ENCODE measurements at places on chromosomes 12 and 14.

GRCh38 chr14:30227876-30228275 is 300.2 kb upstream of the PRKD1 start:
- DNase-seq: no peak

GRCh38 chr12:118337194-118337838 is 35.4 kb downstream of the TAOK3 start:
- DNase-seq: no peak

DNA sequence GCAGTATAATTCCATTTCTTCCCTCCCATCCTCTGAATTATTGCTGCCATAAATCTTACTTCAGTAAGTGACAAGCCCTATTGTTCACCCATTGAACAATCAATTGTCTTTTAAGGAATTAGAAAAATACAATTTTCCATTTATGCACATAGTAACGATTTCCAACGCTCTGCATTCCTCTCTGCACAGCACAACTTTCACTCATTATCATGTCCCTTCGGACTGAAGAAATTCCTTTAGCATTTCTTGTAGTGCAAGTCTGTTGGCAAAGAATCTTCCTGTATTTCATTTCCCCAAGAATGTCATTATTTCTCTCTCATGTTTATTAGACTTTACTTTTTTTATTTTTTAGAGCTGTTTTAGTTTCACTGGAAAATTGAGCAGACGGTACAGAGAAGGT is 252.1 kb upstream of the RTL1 start:
- no peak for DNase-seq

DNA sequence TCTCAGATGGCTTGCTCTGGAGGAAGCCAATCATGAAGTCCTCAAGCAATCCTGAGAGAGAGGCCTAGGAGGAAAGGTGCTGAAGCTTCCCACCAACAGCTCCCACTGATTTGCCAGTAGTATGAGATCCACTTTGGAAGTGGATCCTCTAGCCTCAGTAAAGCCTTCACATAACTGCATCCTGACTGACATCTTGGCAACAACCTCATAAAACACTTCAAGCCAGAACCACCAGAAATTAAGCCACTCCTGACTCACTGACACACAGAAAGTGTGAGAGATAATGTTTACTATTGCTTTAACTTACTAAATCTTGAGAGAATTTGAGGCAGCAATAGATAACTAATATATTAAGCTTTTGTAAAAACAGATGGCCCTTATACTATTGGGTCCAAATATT is 11.7 kb upstream of the TMX1 start:
- DNase-seq: no peak

DNA sequence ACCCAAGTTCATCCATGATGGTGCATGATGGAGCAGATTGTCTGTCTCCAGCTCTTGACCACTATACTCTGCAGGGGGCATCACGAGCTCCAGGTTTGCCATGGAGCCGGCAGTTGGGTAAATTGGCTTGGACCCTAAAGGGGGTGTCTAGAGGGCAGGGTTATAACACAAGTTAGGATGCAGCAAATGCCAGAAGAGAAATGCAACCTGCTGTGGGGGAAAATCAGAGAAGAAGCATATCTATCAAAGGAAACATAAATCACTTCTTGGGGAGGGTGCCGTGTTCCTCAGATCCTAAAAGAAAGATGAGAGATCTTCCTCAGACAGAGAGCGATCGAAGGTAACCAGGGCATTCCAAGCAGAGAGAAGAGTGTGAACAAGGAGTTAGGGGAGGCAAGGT is 334.9 kb downstream of the C12orf75 start:
- DNase-seq: no peak

DNA sequence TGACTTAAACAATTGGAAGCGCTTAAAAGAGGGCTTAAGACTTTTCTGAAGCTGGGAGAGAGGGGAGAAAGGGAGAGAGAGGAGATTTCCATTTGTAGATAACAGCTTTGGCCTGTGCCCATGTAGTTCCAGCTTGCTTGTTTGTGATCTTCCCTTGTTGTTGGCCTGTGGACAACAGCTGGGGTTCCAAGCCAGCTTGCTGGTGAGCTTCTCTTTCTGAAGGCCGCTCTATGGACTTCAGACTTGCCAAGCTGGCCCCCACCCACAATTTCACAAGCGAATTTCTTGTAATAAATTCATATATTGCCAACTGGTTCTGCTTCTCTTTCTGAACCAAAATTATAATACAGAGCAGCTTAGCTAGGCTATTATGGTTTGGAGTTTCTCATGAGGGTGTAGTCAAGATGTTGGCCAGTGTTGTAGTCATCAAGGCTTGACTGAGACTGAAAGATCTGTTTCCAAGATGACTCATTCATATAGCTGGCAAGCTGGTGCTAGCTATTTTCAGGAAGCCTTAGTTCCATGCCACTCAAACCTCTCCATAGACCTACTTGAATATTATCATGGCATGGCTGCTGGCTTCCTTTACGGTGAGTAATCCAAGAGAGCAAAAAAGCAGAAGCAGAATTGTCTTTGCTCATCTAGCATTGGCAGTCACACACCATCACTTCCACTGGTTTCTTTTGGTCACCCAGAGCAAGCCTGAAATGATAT is 89.4 kb downstream of the ATP23 start:
- DNase-seq: no peak

DNA sequence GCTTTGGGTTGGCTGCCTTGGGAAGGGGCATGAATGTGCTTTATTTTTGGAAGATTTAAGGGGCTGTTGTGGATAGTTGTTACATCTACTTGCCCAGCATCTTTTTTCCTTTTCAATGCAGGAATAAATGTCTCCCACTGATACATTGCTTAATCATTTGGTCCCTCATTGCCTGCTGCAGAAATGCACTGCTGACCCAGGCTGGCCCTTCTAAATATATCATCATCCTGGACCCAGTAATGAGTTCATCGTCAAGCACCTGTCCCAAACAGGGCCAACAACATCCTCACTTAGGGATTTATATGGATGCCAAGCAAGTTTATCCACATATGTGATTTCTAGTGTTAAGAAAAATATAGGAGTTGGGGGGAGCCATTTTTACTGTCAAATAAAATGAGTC is 67.2 kb downstream of the ASCL1 start:
- DNase-seq: no peak

DNA sequence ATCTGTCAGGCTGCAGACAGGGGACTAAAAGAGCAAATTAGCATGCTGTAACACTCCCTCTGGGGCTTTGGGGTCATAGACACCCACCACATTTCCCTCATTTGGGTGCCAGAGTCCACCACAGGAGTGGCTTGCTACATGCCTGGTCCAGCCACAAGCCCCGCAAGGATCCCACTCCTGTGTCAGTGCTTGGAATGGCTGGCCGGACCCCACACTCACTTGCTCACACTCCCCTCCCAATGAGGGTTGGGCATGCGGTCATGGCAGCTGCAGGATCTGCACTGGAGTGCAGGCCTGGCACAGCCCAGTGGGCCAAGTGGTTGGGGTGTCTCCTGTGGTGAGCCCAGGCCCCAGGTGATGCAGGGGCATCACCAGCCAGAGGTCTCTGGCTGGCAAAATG is 59.9 kb downstream of the TSPAN19 start:
- no peak for DNase-seq

DNA sequence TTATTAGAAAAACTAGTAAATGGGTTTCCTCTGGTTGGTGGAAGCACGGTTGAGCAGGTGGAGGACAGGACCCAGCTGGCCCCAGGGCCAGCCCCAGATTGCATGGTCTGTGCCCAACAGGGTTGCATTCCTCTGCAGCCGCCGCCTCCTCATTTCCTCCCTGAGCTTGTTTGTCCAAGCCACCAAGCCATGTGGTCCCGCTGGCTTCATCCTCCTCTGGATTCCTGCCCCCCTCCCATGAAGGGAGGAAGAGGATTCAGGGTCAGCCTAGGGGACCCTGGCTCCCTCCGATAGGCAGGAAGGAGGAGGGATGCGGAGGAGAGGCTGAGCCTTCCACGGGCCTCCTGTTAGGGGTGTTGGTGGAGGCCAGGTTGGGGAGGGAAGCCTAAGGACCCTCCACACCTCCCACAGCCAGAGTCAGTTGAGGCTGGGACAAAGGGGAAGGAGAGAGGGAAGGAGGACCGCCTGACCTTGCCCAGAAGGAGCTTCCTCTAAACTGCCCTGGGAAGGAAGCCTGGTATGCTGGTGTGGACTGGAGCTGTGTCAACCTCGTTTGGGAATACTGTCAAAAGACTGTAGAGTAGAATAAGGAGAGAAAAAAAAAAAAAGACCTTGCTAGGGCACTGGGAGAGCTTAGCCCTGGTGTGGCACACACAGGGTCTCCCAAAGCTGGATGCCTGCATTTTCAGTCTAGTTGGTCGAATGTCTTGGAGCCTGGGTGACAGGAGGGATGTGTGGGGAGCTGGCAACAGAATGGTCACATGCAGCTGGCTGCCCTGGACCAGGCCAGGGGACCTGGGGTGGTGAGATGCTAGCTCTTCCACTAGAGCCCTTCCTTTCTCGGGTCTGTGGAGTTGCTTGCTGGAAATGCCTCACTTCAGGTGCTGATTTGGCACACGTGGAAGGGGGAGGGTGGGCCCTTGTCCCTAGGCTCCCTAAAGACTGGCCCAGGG is 42.4 kb downstream of the PLEKHG3 start:
- no peak for DNase-seq

DNA sequence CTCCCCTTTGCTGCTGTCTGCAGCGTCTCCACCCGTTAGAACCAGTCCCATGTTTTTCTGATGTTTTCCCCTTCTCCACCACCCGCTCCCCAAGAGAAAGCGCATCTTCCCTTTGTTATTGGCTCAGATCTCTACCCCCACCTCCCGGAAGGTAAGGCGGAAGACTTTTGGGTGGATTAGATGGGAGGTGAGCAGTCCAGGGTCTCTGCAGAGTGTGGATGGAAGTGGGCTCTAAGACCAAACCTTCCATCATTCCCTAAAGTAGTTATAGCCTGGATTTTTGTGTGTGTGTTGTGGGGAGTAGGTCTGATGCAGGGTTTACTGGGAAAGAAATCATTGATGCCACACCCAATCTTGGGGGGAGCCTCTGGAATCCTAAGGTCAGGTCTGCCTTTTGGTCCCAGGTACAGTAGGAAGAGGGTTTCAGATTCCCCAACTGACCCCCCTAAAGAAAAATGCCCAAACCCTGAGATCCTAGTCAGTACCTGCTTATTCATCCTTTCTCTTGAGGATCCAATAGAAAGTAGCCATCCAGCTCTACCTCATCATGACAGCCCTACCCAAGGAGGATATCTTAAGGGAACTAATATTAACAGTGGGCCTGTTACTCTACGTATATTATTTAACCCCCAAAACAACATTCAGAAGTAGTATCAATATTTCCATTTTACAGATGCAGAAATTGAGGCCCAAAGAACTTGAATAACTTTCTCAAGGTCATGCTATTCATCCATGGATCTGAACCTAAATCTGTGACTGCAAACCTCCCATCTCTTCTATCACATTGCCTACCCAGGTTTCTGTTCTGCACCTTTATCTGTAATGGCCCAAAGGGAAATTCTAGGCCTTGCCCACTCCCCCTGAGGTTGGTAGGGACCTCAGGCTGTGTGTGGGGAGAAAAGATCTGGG is 1.1 kb downstream of the KIF5A start:
- DNase-seq: no peak

DNA sequence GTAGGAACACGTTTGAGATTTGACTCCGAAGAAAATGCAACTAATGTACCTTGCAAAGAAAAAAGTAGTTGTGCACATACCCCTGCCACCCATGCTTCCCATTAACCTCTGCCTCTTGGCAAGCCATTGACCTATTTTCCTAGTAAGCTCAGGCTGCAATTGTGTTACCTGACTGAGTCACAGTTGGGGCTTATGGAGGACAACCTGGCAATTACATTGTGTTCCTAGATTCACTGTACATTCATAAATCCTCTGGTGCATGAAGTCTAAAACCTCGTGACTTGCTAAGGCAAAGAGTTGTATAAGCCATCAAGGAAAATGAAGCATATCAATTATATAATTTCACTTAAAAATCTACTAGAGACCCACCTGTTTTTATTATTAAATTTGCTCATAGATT is 62.0 kb upstream of the DUSP6 start:
- DNase-seq: no peak

GRCh38 chr12:100391856-100392255 is 35.0 kb downstream of the SLC17A8 start:
- no peak for DNase-seq

DNA sequence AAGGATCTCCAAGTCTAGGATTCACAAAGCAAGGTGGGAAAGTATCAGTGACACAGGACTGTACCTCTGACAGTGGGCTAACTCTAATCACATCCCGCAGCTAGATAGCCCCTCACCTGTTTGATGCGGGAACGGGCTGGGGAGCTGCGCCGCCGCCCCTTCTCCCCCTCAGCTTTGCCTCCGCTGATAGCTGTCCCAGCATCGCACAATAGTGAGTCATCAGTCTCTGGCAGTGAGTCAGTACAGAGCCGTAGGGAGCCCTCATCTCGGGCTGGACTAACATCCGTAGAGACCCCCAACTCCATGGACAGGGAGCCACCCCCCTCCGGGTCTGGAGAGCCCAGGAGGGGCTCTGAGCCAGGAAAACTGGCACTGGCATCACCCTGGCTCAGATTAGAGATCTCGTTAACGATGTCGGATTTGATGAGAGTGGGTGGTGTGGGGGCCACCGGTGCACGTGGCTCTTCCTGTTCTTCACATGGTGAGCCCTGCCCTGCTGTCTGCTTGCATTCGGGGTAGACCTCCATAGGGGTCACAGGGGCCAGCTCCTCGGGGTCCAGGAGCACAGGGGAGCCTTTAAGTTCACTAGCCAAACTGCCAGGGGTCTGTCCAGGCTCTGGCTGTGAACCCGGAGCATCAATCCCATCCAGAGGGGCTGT is 10.9 kb downstream of the KMT2D start:
- DNase-seq: no peak

- DNase-seq: no peak
Observed at GRCh38 chr12:32824596-32824995, 68.9 kb upstream of the YARS2 start.

DNA sequence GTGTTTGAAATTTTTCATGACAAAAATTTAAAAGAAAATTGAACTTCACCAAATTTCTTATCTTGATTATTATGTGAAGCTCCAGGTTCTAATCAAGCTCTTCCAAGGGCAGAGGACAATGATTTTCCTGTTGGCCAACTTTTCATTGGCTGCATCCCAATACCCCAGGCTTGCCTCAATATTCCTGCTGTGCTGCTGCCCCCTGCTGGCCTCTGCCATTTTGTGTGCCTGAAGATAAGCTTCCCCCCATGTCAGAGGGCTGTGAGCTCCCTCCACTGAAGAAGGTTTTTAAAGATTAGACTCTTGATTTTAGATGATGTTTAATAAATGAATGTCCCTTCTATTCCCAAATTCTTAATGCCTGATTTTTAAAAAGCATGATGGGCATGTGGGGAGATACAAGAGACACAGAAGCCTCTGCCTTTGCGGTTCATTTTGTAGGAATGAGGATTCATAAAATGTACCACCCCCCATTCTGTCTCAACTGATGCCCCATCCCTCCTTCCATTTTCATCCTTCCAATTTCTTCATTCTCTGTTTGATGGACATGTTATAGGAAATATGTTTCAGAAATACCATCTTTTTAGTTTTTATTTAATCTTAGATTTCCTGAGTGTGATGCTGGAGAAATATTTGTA is 76.7 kb upstream of the RGS6 start:
- peak; percentile 36 for DNase-seq

GRCh38 chr14:29896354-29896821 is 31.3 kb downstream of the PRKD1 start:
- no peak for DNase-seq

All from stimulated activated CD8-positive, alpha-beta memory T cell treated with anti-CD3 and anti-CD28 coated beads, Interleukin-4, amount 100 ng/mL, for 24 hours (primary cell).